IMR-90 (cell line): ENCODE measurements at places on chromosomes 1 and 21.

DNA sequence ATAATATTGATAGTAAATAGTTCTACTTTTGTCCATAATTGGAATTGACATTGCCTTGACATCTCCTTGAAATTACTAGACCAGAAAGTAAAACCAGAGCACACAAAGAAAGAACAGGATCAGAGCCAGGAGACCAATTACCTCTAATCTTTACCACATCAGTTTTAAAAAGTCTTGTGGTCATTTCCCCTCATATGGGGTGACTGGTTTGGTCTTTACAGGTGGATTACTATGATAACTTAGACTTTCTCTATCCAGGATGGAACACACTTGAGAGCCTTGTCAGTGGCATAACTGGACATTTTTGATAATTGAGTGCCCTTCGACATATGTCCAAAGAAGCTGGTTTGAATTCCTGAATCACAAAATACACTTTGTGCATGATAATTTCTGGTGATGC, 1148.1 kb upstream of the NCAM2 start:
- no peak for DNase-seq

DNA sequence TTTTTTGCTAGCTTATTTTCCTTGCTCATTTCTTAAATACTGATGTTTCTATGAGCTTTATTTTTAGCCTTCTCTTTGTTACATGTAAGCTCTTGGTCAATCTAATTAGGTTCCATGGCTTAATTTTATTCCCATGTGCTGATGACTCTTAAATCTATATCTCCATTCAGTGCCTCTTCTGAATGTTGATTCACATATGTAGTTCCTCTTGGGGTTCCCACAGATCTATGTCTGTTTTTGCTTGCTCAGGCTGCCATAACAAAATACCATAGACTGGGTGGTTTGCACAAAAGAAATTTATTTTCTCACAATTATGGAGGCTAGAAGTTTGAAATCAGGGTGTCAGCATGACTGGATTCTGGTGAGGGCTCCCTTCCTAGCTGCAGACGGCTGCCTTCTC, 58.3 kb upstream of the PLA2G4A start:
- no peak for DNase-seq

DNA sequence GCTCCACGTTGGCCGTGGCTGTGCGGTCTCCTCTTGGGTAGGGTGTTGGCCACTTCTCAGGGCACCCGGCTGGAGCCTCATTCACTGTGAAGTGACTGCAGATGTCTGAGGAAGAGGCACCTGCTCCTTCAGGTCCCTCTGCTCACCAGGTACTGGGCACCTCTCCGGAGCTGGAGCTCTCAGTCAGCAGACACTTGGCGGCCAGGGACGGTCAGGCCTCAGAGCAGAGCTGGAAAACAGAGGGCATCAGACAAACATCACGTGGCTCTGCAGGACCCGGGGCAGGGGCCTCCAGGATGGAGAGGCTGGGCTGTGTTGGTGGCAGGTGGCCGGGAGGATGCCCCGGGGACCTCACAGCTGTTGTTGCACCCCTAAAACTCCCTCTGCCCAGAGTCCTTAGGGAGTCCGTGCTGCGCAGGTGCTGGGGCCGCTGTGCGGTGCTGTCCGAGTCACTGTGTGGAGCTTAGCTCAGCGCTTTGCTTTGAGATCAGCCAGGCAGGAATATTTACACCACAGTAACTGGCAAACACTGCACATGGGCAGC, 59.7 kb downstream of the SLX9 start:
- DNase-seq, result no peak

GRCh38 chr1:52967666-52968065, 40.6 kb downstream of the SCP2 start:
- DNase-seq, result no peak

DNA sequence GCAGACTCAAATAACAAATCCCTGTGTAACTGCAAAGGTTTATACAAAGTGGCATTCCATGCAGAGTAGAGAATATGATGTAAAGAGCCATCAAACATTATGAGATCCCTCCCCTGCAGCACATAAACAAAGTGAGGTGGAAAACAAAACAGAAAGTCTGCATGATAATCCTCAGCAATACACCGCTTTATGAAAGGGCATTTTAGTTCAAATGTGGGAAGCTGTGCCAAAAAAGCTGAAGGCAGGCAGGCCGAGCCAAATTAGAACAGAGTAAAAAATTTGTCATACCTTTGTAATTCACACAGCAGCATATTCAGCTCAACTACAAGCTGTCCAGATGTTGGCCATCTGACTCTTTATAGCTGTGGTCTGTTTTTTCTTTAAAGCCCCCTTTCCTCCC, 113.5 kb downstream of the LHX9 start:
- DNase-seq, result peak; percentile 53

DNA sequence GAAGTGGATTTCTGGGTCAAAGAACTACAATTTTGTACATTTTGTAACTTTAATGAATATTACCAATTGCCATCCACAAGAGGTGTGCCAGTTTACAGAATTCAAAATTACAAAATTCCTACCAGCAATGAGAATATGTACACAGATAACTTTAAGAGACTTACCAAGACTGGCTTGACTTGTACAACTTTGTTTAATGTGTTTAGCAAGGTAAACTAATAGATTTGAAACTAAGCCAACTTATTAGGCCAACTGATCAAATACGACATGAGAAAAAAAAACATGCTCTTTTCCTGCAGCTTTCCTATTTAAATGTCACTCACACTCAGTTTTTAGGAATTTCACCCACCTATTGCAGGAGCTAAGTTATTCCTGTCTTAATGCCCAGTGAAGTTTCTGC, 11.4 kb downstream of the EXOC8 start:
- no peak for DNase-seq

GRCh38 chr1:170872663-170873062, 62.7 kb upstream of the MROH9 start:
- no peak for DNase-seq

- DNase-seq, result no peak
These were observed 174.8 kb downstream of the PLPP3 start for GRCh38 chr1:56404561-56405030.

- DNase-seq, result no peak
These were observed 659.9 kb downstream of the LTN1 start for GRCh38 chr21:28332796-28333195.

DNA sequence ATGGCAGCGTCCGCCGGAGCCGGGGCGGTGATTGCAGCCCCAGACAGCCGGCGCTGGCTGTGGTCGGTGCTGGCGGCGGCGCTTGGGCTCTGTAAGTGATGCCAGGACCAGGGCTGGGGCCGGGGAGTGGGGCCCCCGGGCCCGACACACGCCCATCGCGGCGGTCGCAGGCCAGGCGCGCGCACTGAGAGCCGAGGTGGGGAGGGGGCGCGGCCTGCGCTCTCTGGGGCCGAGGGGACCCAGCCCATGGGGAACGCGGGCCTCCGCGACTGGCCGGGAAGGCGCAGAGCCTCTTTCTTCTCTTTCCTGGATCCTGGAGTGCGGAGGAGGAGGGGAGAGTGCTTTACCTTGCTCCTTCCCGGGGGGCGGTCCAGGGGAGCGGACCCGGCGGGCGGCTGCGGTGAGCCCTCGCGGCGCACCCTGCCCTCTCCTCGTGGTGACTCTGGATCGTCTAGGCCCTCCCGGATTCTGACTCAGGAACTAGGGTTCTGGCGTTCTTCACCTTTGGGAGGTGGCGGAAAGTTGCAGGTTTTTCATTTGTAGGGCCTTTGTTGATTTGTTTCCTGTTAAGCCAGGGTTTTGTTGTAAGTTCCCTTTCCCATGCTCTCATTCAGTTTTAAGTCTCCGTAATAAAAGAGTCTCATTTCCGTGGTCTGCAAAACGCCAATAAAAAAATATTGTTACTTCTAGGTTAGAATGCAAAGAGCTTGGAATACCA, 529 bp downstream of the MPZL1 start:
- peak; percentile 19 for DNase-seq

DNA sequence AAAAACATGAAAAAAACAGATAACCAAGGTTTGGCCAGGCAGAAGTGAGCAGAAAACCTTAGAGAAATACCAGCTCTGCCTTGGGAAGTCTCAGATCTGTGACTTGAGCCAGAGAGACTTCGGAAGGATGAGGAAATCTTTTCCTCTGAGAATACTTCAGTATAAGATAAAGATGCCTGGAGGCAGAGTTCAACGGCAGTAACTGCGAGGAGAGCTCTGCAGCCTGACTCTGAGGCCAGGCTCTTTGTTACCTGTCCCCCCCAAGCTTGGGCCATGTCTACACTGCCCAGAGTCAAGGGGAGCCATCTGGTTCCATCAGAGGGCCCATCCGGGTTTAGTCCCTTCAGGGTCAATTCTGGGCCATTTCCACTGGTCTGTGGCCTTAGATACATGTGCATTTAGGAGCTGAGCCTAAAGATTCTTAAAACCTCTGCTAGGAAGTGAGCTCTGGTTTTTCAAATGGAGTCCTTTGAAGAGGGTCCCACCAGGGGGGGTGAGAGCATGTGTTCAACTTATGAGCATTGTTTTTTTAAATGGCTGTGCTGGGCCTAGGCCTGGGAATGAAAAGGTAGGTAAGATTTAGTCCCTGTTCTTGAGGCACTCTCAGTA, 8.7 kb downstream of the KIRREL1 start:
- peak; percentile 51 for DNase-seq

DNA sequence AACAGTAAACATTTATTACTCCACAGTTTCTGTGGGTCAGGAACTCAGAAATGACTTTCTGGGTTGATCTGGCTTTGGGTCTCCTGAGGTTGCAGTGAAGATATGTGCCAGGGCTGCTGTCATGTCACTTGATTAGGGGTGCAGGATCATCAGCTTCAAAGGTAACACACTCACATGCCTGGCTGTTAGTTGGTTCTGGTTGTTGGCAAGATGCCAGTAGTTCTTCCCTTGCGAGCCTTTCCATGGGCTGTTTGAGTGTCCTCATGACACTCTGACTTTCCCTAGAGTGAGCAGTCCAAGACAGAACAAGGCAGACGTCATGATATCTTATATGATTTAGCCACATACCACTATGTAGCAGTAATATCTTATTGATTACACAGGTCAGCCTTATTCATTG, 1.8 kb downstream of the SWT1 start:
- no peak for DNase-seq

DNA sequence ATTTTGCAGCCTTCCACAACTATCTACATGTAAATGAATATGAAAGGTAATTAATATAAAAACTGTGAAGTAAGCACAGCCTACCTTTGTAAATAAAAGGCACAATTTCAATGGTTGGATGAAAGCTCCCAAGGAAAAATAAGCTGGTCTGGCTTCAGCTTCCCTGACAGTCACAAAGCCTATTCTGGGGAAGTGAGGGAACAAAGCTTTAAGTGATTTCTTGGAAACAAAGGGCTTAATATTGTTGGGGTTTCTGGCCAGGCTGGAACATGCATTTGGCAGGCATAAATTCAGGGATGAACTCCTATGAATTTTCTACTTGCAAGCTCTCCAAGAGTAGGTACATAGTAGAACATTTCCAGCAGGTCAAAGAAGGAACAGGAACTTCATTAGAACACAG, 17.3 kb downstream of the BCAS2 start:
- no peak for DNase-seq

GRCh38 chr1:60436186-60436585, 362.6 kb upstream of the C1orf87 start:
- no peak for DNase-seq

DNA sequence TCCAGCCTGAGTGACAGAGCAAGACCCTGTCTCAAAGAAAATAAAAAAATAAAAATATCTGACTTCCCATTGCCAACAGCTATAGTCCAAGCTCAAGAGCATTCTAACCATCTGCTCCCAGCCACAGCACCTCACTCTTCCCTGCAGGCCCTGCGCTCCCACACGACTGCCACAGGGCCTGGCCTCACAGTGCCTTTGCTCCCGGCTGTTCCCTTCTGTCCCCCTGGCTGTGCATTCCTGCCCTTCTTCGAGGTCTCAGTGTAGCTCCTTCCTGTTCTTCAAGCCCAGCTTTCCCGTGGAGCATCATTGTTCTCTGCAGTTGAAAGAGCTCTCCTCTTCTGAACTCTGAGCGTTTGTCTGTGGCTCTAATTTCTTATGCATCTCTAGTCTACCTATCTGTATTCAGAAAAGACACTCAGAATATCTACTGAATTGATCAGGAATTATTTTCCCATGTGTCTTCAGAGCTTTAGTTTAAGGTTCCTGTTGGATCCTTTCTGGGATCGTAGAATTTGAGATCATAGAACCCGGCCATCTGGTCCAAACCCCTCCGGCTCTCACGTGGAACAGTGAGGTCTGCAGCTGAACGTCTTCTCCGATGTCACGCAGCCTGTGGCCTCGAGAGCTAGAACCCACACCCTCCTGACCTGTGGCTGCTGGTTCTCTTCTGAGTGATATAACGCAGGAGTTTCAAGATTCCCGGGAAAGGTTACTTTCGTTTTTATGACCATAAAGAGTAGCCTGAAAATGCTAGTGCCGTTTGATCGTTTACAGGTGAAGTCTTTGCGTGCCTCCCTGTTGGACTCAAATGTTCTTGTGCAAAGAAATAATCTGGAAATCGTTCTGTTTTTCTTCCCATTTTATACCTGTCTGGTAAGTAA, 54.4 kb downstream of the DOP1B start:
- DNase-seq, result no peak
